ENCODE measurements at places on chromosomes 1 and 21.

- no peak for DNase-seq
Observed at GRCh38 chr1:3105167-3105863, 36.3 kb downstream of the PRDM16 start.

DNA sequence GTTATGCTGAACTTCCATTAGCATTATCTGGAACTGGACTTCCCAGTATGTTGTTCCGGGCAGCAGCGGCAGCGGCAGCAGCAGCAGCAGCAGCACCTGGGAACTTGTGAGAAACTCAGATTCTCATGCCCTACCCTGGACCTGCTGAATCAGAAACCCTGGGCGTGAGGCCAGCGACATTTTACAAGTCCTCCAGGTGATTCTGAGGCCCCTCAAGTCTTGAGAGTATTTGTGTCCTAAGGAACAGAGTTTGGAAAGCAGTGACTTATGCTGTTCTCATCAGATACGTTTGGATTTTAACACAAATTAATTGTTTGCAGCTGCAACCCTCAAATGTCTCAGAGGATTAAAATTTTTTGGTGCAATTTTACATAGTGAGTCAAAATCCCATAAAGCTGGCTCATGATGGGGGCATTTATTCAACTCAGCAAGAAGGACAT is 157.2 kb upstream of the KAZN start:
- no peak for DNase-seq

- DNase-seq = no peak
Observed at GRCh38 chr1:90800012-90800717, 83.1 kb upstream of the BARHL2 start.

DNA sequence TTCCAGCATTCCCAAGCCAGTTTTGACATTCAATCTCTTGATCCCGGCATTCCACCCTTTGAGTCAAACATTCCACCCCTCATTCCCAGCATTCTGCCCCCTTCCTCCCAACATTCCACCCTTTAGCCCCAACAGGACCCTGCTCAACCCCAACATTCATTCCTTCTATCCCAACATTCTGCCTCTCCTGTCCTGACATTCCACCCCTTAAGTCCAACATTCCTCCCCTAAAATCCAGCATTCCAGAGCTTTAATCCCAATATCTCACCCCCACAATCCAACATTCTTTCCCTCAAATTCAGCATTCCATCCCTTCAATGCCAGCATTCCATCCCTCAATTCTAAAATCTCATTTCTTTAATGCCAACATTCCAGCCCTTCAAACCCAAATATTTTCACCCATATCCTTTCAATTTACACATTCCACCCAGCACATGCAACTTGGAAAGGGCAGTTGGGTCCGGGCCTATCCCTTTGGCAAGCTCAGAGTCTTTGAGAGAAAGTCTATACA is 22.9 kb downstream of the DDX20 start:
- no peak for DNase-seq

GRCh38 chr1:30995990-30996612 is 69.4 kb downstream of the PUM1 start:
- no peak for DNase-seq

DNA sequence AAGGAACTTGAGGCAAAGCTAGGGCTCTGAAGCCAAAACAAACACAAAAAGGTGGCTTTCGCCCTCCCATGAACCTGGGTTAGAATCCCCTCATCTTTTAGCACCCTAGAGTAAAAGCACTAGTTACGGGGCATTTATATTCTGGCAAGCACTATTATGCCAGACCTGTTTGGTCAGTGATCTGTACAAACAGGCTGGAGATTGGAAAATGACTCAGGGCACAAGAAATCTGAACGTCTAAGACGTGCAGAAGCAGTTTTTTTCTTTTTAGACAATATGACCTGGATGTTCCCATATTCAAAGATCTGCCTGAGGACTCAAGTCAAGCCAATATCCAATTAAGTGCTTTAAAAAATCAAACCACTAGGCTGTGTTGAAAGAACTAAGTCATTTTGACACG is 3.0 kb downstream of the ZNF436 start:
- DNase-seq = no peak

DNA sequence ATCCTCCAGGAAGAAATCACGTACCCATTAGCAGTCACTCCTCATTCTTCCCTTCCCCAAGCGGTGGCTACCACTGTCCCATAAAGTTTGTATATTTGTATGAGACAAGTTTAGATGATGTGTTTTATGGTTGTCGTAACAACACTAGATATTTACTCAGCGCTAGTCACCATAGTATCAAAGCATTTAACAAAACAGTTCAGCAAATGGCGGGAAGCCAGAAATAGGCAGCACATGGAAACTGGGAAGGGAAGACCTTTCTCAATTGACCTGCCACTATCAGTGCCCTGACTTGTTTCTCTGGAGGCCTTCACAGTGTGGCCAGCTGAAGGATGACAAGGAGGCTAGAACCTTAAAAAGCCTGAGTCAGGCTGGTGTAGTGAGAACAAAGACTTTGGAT is 31.1 kb downstream of the CNST start:
- DNase-seq = no peak

DNA sequence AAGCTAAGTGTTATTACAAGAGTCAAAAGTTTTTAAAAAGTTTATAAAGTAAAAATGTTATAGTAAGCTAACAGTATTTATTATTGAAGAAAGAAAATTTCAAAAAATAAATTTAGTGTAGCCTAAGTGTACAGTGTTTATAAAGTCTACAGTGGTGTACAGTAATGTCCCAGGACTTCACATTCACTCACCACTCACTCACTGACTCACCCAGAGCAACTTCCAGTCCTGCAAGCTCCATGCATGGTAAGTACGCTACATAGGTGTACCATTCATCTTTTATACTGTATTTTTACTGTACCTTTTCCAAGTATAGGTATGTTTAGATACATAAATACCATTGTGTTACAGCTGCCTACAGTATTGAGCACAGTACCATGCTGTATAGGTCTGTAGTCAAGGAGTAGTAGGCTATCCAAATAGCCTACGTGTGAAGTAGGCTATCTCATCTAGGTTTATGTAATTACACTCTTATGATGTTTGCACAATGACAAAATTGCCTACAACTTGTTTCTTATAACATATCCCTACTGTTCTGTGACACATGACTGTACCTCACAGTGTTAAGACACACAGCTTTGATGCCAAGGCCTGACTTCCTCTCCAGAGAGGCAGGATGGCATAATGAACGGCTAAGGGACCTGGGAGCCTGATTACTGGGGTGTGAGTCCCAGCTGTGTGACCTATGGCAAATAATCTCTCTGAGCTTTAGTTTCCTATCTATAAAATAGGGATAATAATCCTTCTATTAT is 12.7 kb downstream of the DHCR24 start:
- DNase-seq = no peak

- DNase-seq = no peak
Observed at GRCh38 chr1:226378071-226378470, 29.8 kb downstream of the PARP1 start.

- no peak for DNase-seq
Observed at GRCh38 chr1:66944330-66945274, 19.8 kb downstream of the MIER1 start.

- no peak for DNase-seq
Observed at GRCh38 chr1:2130871-2131289, 63.7 kb downstream of the FAAP20 start.

All from GM13977 (cell line).